ENCODE measurements at places on chromosomes 4 and X. TPM values are rescaled to one million over a fixed set of nuclear protein-coding genes. Genes with fewer than 3 reads are reported as not detected.

GRCh38 chr4:124640022-124640730, 72.4 kb downstream of the ANKRD50 start:
- H3K27me3 ChIP-seq = no peaks in the 10 kb centered on the region
- DNase-seq = no peak
- no peak overlapping the region for H3K4me3 ChIP-seq
- no peak overlapping the region for H3K27ac ChIP-seq

GRCh38 chr4:24024605-24025004, 134.8 kb upstream of the PPARGC1A start:
- no peak for DNase-seq
- H3K27ac ChIP-seq = no peak overlapping the region
- H3K36me3 ChIP-seq = no peaks in the 10 kb centered on the region
- H3K4me1 ChIP-seq = no peaks in the 10 kb centered on the region
- H3K27me3 ChIP-seq = no peaks in the 10 kb centered on the region

- no peaks in the 10 kb centered on the region for H3K27me3 ChIP-seq
- H3K36me3 ChIP-seq = no peaks in the 10 kb centered on the region
- no peaks in the 10 kb centered on the region for H3K4me1 ChIP-seq
- no peak overlapping the region for H3K4me3 ChIP-seq
- DNase-seq = no peak
These were observed 172.3 kb upstream of the TRPC5 start for GRCh38 chrX:112254896-112255295.

GRCh38 chr4:35689870-35690269, 554.4 kb downstream of the ARAP2 start:
- H3K4me3 ChIP-seq = no peak overlapping the region
- no peaks in the 10 kb centered on the region for H3K27me3 ChIP-seq
- H3K27ac ChIP-seq = no peak overlapping the region
- DNase-seq = no peak
- no peaks in the 10 kb centered on the region for H3K4me1 ChIP-seq

GRCh38 chr4:1939664-1940509, 68.7 kb downstream of the NSD2 start:
- no peaks in the 10 kb centered on the region for H3K27me3 ChIP-seq
- H3K36me3 ChIP-seq = peaks cover 11% of the 10 kb centered on the region
- DNase-seq = no peak

DNA sequence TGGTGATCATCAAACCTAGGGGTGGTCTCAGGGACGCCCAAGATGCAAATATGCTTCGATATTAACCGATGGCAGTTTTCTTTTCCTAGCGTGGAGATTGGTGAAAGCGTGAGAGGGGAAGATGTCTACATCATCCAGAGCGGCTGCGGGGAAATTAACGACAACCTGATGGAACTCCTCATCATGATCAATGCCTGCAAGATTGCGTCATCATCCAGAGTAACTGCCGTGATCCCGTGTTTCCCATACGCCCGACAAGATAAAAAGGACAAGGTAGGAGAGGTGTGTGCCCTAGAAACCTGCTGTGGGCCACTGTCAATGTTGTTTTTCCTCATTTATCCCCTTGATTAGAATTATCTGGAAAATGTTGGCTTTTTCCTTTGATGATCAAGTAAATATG, 7.9 kb downstream of the PRPS2 start:
- H3K4me3 ChIP-seq = no peak overlapping the region
- H3K4me1 ChIP-seq = no peaks in the 10 kb centered on the region
- no peak overlapping the region for H3K27ac ChIP-seq
- H3K27me3 ChIP-seq = no peaks in the 10 kb centered on the region
- no peak for DNase-seq

DNA sequence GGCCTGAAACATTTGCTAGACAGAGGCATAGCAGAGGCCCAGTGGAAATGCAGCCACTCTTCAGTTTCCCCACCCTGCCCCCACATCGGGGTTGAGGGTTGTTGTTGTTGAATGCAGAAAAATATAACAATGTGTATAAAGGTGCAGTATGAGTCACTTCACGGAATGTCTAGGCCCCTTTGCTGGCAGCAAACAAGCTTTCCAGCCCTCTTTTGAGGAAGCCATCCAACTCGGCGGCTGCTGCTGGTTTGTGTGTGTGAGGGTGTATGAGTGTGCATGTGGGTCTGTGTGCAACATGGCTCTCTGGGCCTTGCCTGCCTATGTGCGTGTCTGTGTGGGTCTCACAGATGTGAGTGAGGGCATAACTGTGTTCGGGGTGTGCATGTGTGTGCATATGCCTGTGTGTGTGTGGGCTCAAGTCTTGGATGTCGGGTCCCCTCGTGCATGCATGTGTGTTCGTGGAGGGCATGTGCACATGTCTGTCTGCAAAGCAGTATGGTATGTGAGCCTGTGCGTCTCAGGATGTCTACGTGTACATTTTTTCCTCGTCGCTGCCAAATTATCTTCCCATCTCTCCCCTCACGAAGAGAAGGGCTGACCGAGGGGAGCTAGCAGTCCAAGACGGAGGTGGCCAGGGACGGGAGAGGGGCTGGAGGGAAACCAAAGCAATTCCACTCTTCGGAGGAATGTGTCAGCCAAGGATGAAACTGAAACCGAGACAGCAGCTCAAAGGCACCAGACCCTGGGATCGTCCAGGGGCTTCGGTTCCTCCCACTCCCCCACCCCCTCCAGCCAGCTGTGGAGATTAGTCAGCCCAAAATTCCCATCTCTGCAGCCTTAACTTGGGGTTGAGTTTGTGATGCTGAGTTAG, 8.4 kb upstream of the ELF4 start:
- no peaks in the 10 kb centered on the region for H3K4me1 ChIP-seq
- DNase-seq = no peak
- no peaks in the 10 kb centered on the region for H3K27me3 ChIP-seq

DNA sequence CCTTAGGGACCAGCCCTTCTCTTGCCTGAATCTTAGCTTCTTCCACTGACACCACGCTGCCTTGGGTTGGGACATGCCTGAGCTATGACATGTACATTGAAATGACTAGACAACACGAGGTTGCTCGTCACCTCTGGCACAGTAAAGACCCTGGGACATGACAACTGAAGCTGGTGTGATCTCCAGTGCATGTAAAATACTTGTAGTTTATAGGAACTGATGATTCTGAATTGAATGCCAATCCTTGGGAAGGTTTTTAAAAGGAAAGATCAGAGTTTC, 100.7 kb upstream of the PGRMC2 start:
- no peaks in the 10 kb centered on the region for H3K4me1 ChIP-seq
- H3K27ac ChIP-seq = no peak overlapping the region
- H3K36me3 ChIP-seq = no peaks in the 10 kb centered on the region
- no peak overlapping the region for H3K4me3 ChIP-seq
- DNase-seq = no peak

- no peaks in the 10 kb centered on the region for H3K27me3 ChIP-seq
- H3K4me3 ChIP-seq = no peak overlapping the region
- H3K4me1 ChIP-seq = no peaks in the 10 kb centered on the region
These were observed 146.5 kb downstream of the SPANXN1 start for GRCh38 chrX:145393702-145394235.

GRCh38 chrX:3362956-3363355, 16.5 kb upstream of the MXRA5 start:
- H3K27me3 ChIP-seq = no peaks in the 10 kb centered on the region
- no peak overlapping the region for H3K4me3 ChIP-seq
- no peak for DNase-seq
- H3K4me1 ChIP-seq = no peaks in the 10 kb centered on the region
- no peak overlapping the region for H3K27ac ChIP-seq
- no peaks in the 10 kb centered on the region for H3K36me3 ChIP-seq

- H3K27me3 ChIP-seq = no peaks in the 10 kb centered on the region
- H3K4me1 ChIP-seq = no peaks in the 10 kb centered on the region
- H3K27ac ChIP-seq = no peak overlapping the region
- no peak overlapping the region for H3K4me3 ChIP-seq
These were observed 30.5 kb upstream of the ACSL1 start for GRCh38 chr4:184856277-184856609.

- no peak overlapping the region for H3K4me3 ChIP-seq
- H3K27ac ChIP-seq = no peak overlapping the region
- no peaks in the 10 kb centered on the region for H3K36me3 ChIP-seq
- H3K27me3 ChIP-seq = no peaks in the 10 kb centered on the region
- DNase-seq = no peak
These were observed 48.6 kb upstream of the ETNPPL start for GRCh38 chr4:108811486-108811885.

GRCh38 chr4:14047840-14048239, 420.3 kb upstream of the BOD1L1 start:
- H3K27me3 ChIP-seq = no peaks in the 10 kb centered on the region
- no peak overlapping the region for H3K4me3 ChIP-seq
- H3K27ac ChIP-seq = no peak overlapping the region
- H3K36me3 ChIP-seq = no peaks in the 10 kb centered on the region
- no peaks in the 10 kb centered on the region for H3K4me1 ChIP-seq
- no peak for DNase-seq

- H3K4me1 ChIP-seq = no peaks in the 10 kb centered on the region
- H3K4me3 ChIP-seq = no peak overlapping the region
- H3K27me3 ChIP-seq = no peaks in the 10 kb centered on the region
- H3K27ac ChIP-seq = no peak overlapping the region
- no peaks in the 10 kb centered on the region for H3K36me3 ChIP-seq
These were observed 171.9 kb upstream of the GALNT7 start for GRCh38 chr4:172996571-172997216.

- no peaks in the 10 kb centered on the region for H3K36me3 ChIP-seq
- H3K27me3 ChIP-seq = no peaks in the 10 kb centered on the region
- DNase-seq = no peak
- H3K4me1 ChIP-seq = no peaks in the 10 kb centered on the region
These were observed 237.0 kb downstream of the IDS start for GRCh38 chrX:149267878-149268813.

DNA sequence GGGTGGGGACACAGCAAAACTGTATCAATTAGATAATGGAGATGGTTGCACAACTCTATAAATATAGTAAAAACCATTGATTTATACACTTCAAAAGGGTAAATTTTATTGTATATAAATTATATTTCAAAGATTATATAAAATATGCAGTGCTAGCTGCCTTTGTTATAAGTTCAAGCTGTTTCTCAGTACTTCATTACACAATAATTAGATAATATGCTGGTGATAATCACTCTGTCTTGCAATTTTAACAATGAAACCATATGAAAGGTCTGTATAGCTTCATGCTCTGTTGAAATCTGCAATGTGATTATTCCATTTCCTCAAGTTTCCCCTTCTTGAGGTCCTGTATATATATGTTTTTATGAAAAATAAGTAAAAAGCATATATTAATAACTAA, 73.4 kb upstream of the PLS3 start:
- H3K36me3 ChIP-seq = no peaks in the 10 kb centered on the region
- no peak for DNase-seq
- no peak overlapping the region for H3K4me3 ChIP-seq
- no peak overlapping the region for H3K27ac ChIP-seq
- no peaks in the 10 kb centered on the region for H3K27me3 ChIP-seq

- H3K27me3 ChIP-seq = peaks cover 11% of the 10 kb centered on the region
- no peak overlapping the region for H3K27ac ChIP-seq
- H3K4me3 ChIP-seq = no peak overlapping the region
- DNase-seq = no peak
- peaks cover 9% of the 10 kb centered on the region for H3K4me1 ChIP-seq
These were observed 5.7 kb upstream of the ZNF518B start for GRCh38 chr4:10462876-10463275.

GRCh38 chr4:184885602-184886001, 59.8 kb upstream of the ACSL1 start:
- no peak overlapping the region for H3K27ac ChIP-seq
- peaks cover 62% of the 10 kb centered on the region for H3K4me1 ChIP-seq
- DNase-seq = no peak
- H3K4me3 ChIP-seq = no peak overlapping the region

GRCh38 chrX:52082578-52082977, 13.6 kb upstream of the MAGED4B start:
- H3K4me1 ChIP-seq = no peaks in the 10 kb centered on the region
- H3K36me3 ChIP-seq = no peaks in the 10 kb centered on the region
- no peak overlapping the region for H3K27ac ChIP-seq
- peaks cover 3% of the 10 kb centered on the region for H3K27me3 ChIP-seq
- no peak for DNase-seq
- H3K4me3 ChIP-seq = no peak overlapping the region

GRCh38 chr4:155602351-155603140, 64.1 kb upstream of the GUCY1A1 start:
- H3K27ac ChIP-seq = no peak overlapping the region
- no peaks in the 10 kb centered on the region for H3K27me3 ChIP-seq
- H3K4me1 ChIP-seq = peaks cover 7% of the 10 kb centered on the region
- H3K36me3 ChIP-seq = no peaks in the 10 kb centered on the region
- no peak overlapping the region for H3K4me3 ChIP-seq

DNA sequence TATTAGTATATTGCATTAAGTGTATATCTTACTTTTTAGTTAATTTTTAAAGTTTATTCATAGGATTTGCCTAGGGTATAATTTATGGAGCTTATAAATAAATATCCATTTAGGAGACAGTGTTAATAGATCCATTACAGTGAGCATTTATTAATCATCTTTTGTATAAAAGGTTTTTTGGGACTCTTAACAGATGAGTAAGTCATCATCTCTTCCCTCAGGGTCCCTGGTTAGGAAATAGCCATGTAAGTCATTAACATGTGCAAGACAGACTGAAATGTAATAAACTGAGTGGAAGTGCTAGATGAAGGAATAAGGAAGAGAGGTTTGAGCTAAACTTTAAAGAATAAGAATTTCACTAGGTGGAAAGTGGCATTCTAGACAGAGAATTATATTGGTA, 69.2 kb downstream of the PAQR3 start:
- H3K36me3 ChIP-seq = peaks cover 26% of the 10 kb centered on the region
- no peaks in the 10 kb centered on the region for H3K4me1 ChIP-seq
- DNase-seq = no peak
- no peak overlapping the region for H3K27ac ChIP-seq
- H3K27me3 ChIP-seq = no peaks in the 10 kb centered on the region

DNA sequence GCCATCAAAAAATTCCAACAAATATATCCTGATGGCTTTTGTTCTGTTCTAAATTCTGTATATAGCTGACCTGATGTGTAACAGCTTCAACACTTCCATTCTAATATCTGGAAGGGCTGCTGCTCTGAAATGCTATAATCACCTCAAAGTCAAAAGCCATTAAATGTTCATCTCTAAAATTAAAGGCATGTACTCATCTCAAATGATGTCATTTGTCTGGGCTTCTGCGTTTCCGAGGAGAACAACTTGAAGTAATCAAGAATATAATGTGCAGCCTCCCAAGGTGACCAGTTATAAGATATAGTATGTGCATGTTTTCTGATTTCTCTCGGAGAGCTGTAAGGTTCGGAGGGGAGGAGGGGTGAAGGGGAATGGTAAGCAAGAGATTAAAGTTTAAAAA, 237.6 kb downstream of the SCFD2 start:
- no peak overlapping the region for H3K4me3 ChIP-seq
- no peak overlapping the region for H3K27ac ChIP-seq
- H3K4me1 ChIP-seq = peaks cover 6% of the 10 kb centered on the region

The STPG2 gene
- total RNA-seq = 0.05 TPM

The TRO gene
- 5.3 TPM for total RNA-seq

The ANXA3 gene
- total RNA-seq = 3.9 TPM

The NDP gene
- total RNA-seq = not detected

The TCEAL4 gene
- 23.7 TPM for total RNA-seq

The NPNT gene
- 4.4 TPM for total RNA-seq

The MAMLD1 gene
- 0.59 TPM for total RNA-seq

The MGST2 gene
- 79.1 TPM for total RNA-seq

The FAM133A gene
- total RNA-seq = not detected

The LETM1 gene
- total RNA-seq = 46.9 TPM

The COL4A6 gene
- under 0.01 TPM for total RNA-seq

The TLR10 gene
- 1.9 TPM for total RNA-seq

Measured in liver (tissue), 10 donors.